H7 (cell line): ENCODE measurements at places on chromosomes 13 and 19. TPM values are rescaled to one million over a fixed set of nuclear protein-coding genes. Genes with fewer than 3 reads are reported as not detected.

PPM1N gene
- total RNA-seq, result 4.0 and 9.2 TPM in 2 replicates

PLA2G4C gene
- total RNA-seq, result not detected in 2 replicates

ANKRD24 gene
- 1.0 and 1.2 TPM in 2 replicates for total RNA-seq

TMPRSS9 gene
- total RNA-seq, result 0.48 TPM in 1 of 2 replicates, not detected in the other

SMIM44 gene
- total RNA-seq, result not detected in 2 replicates

TGFBR3L gene
- total RNA-seq, result 1.7 TPM in 1 of 2 replicates, not detected in the other

EBI3 gene
- total RNA-seq, result 0.10 and 0.67 TPM in 2 replicates

BBC3 gene
- total RNA-seq, result 13.4 and 20.7 TPM in 2 replicates

NKPD1 gene
- total RNA-seq, result 0.24 and 0.70 TPM in 2 replicates

C1QTNF9B gene
- not detected in 2 replicates for total RNA-seq

SLC27A1 gene
- 5.3 and 8.6 TPM in 2 replicates for total RNA-seq

AP1M2 gene
- total RNA-seq, result 16.4 and 23.7 TPM in 2 replicates

CPAMD8 gene
- total RNA-seq, result 4.5 and 5.2 TPM in 2 replicates

PSG1 gene
- total RNA-seq, result not detected in 2 replicates

ZNF578 gene
- total RNA-seq, result 16.8 and 22.7 TPM in 2 replicates

OR1M1 gene
- not detected in 2 replicates for total RNA-seq

ZNF625 gene
- 7.7 and 12.9 TPM in 2 replicates for total RNA-seq

ACER1 gene
- not detected in 2 replicates for total RNA-seq

ETV2 gene
- total RNA-seq, result 0.35 and 0.81 TPM in 2 replicates

PEPD gene
- total RNA-seq, result 65.7 and 84.3 TPM in 2 replicates

FPR3 gene
- total RNA-seq, result not detected in 2 replicates

ADGRE3 gene
- not detected in 2 replicates for total RNA-seq

ZNF541 gene
- not detected in 2 replicates for total RNA-seq
